Osteocyte (in vitro differentiated cells): ENCODE measurements at places on chromosomes 5 and 9. TPM values are rescaled to one million over a fixed set of nuclear protein-coding genes. Genes with fewer than 3 reads are reported as not detected.

CARTPT gene
- total RNA-seq: not detected in 2 replicates

FAM221B gene
- not detected in 2 replicates for total RNA-seq

DNA sequence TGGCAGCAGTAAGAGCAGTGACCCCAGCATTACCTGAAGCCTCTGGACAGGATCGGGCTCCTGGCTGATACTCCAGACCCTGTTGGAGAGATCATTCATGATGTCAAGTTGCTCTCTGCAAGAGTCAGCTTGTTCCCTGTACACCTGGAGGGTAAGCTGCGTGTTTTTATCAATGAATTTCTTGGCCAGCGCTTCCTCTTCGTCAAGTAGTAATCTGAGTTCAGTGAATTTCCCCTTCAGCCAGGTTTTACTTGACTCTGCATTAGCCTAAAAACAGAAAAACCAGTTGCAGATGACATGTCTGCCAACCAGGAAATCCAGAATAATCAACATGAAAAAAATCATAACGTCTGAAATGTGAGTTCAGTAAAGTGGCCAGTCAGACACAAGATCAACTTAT is 19.1 kb downstream of the TRIM14 start:
- DNase-seq: no peak

DNA sequence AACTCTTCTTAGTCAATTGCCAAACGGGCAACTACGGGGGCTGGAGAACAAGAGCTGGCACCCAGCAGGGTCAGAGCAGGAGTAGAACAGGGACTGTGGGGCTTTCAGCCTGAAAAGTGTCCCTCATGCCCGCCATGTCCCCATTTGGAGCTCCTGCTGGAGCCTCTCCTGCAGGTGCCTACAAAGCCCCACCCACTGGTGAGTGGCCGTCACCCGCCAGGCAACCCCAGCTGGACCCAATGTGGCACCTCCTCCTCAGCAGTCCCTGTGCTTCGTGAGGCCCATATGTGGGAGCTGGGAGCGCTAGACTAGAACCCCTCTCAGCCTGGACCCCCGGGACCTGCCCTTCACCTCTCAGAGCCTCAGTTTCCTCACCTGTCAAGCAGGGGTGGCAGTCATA is 40.9 kb downstream of the VAV2 start:
- no peak for DNase-seq

GRCh38 chr5:104128348-104128747 is 565.8 kb upstream of the NUDT12 start:
- DNase-seq: no peak

- no peak for DNase-seq
Observed at GRCh38 chr5:152193391-152194107, 211.5 kb downstream of the NMUR2 start.

DNA sequence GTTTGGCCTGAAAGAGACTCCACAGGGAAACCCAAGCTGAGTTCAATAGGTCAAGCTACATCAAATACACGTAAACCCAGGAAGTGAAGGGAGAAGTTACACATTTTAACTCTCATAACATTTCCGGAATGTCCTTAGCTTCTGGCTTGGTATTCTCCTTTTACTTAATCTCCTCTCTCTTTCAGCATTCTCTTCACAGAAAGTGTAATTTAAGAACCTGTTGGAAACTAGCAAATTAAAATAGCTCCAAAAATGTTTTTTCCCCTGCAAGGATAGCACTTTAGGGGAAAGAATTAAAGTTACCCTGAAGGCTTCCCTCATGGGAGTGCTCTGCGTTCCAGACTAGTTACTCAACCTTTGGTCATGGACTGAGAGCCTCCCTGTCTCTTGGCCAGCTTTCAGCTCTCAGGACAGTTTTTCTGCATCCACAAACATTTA is 292.7 kb upstream of the TARS1 start:
- DNase-seq: no peak

DNA sequence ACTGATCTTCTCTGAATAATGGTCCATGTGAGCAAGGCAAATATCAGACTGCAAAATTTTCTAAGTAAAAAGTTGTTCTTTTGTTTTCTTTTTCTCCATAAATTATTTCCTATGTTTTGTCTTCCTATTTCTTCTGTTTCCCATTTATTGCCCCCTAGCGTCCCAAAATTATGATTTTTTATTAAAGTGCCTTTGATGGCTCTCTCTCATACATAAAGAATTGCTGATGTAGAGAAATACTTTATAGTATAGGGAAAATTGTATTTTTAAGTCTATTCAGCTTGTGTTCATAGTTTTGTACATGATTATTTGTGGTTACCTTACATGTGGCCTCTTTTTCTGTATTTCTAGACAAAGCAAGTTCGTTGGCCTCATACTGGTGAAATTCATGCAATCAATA is 1031.2 kb downstream of the EFNA5 start:
- DNase-seq: no peak
